T-helper 9 cell (primary cell): ENCODE measurements at places on chromosomes 2 and 18.

- DNase-seq = peak; percentile 19
Observed at GRCh38 chr18:8052237-8052701, 485.2 kb downstream of the PTPRM start.

- DNase-seq = no peak
Observed at GRCh38 chr18:29154196-29154757, 977.3 kb upstream of the CDH2 start.

DNA sequence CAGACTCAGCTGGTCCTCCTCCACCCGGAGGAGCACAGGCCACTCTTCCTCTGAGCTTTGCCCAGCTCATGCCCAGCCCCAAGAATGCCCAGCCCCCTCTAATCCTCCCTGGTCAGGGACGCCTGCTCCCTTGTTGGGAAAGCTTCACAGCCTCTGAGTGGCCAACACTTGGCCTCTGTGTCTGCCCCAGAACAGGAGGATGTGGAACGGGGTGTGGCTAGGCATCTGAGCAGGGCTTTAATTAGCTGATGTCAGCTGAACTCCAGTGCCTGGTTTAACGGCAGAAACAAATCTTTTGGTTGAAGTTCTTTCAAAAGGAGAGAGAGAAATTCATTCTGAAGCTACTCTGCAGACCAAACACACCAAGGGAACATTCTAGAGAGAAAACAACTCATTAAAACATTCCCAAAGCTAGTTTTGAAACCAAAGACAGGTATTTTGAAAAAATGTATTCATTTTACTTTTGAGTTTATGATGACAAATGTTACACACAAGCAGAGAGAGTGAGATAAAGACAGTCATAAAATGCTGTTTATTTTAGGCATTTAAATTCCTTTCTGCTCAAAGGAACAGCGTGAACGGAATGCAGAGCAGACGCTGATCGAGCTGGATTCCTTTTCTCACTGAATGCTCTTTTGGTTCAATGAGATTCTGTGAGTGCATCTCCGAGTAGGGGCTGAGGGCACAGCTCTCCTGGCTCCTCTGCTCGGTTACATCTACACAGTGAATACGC, 63.8 kb downstream of the RTP5 start:
- no peak for DNase-seq

DNA sequence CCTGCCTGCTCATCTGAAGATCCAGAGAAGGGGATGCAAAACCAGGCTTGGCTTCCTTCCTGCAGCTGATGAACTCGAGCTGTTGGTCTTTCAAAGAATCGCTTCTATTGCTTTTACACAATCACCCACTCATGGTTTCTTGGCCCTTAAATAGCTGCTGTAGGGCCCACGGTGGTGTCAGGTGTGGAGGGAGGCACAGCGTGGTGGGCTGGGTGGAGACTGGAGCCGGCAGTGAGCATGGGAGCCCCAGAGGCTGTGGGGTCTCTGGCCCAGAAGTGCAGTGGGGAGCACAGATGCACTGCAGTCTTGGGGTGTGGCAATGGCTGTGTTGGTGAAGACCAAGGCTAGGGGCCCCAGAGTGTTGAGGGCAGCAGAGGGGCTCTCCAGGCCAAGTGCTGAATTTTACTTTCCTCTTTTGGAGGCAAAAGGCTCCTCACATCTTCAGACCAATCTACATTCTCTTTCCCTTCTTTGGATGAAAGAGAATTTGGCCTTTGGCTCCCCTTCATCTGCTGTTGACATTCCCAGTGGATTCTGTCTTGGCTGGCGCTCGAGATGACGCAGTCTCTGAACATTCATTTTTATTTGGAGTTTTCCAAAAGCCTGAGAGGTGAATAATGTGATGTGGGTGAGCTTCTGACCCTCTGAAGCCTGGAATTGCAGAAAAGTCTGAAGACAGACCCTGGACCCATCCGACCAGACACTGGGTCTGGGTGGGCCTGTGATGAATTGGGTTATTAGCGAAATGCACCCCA, 70.1 kb upstream of the ASB18 start:
- DNase-seq = no peak

GRCh38 chr2:121212661-121213325, 72.2 kb downstream of the TFCP2L1 start:
- no peak for DNase-seq

GRCh38 chr2:171712051-171712450, 24.8 kb downstream of the DYNC1I2 start:
- DNase-seq = no peak

DNA sequence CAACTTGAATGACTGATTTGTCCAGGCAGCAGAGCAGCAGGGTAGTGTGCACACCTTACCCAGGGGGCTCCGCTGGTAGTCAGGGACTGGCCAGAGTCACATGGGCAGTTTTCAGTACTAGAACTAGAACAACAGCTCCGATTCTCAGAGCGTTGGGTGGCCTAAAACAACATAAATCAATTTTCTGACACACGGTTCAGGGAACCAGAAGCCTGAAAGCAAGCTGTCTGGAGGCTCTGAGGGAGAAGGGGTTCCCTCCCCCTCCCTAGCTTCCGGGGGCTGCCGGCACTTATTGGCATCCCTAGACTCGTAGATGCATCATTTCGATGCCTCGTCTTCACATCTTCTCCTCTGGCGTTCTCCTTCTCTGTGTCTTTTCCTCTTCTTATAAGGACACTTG, 13.4 kb upstream of the ITGB6 start:
- DNase-seq = no peak

- no peak for DNase-seq
Observed at GRCh38 chr2:56476509-56477071, 292.8 kb downstream of the CCDC85A start.

GRCh38 chr2:80363791-80364349, 59.3 kb upstream of the LRRTM1 start:
- no peak for DNase-seq

- no peak for DNase-seq
Observed at GRCh38 chr2:157122776-157123175, 134.7 kb upstream of the GALNT5 start.

DNA sequence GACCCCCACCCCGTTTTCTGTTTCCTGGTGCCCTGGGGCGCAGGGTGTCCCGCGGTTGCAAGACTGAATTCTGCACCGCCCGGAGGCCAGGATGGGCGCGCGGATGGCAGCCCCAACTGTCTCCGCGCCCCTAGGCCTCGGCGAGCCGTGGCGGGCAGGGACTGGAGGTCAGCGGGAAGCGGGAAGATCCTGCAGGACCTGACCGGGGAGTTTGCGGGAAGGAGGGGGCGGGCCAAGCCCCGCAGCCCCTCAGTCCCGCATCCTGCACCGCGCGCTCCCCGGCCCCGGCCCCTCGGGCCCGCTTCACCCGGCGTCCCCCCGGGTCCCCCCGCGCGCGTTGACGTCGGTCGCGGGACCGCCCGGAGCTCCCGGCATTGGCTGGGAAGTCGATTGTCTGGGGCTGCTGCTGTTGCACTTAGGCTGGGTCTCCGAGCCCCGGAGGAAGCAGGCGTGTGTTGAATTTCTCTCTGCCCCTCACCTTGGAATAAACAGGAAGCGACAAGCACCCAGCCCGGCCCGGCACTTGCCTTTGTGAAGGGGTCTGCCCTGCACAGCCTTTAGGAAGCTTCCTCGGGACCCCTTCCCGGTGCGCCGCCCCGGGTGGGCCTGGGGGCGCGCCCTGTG, at the start of gene LDLRAD4:
TSS of gene LDLRAD4 (plus strand) at position 393 of the 624 bp plus-strand sequence.
- DNase-seq = peak; percentile 23
